ENCODE measurements at places on chromosomes 11 and 22. TPM values are rescaled to one million over a fixed set of nuclear protein-coding genes. Genes with fewer than 3 reads are reported as not detected.
A peak's percentile ranks its signal among the peaks of the same experiment; 100 is the strongest.

The MS4A4A gene
- 1.6 TPM for polyA plus RNA-seq

- DNase-seq, result peak; percentile 53
- no peaks in the 10 kb centered on the region for H3K27me3 ChIP-seq
- H3K4me1 ChIP-seq, result no peaks in the 10 kb centered on the region
- H3K36me3 ChIP-seq, result no peaks in the 10 kb centered on the region
- H3K27ac ChIP-seq, result no peak overlapping the region
- no peak overlapping the region for H3K4me3 ChIP-seq
Observed at GRCh38 chr11:87722756-87723565, 452.3 kb downstream of the RAB38 start.

GRCh38 chr11:94694309-94695060 lies 73.7 kb upstream of the AMOTL1 start:
- H3K36me3 ChIP-seq, result no peaks in the 10 kb centered on the region
- H3K27me3 ChIP-seq, result no peaks in the 10 kb centered on the region
- H3K4me1 ChIP-seq, result no peaks in the 10 kb centered on the region
- no peak overlapping the region for H3K27ac ChIP-seq

- no peak overlapping the region for H3K4me3 ChIP-seq
- no peaks in the 10 kb centered on the region for H3K4me1 ChIP-seq
Observed at GRCh38 chr11:83317757-83318690, 31.9 kb upstream of the CCDC90B start.

The TMPRSS6 gene
- polyA plus RNA-seq, result 0.40 TPM

DNA sequence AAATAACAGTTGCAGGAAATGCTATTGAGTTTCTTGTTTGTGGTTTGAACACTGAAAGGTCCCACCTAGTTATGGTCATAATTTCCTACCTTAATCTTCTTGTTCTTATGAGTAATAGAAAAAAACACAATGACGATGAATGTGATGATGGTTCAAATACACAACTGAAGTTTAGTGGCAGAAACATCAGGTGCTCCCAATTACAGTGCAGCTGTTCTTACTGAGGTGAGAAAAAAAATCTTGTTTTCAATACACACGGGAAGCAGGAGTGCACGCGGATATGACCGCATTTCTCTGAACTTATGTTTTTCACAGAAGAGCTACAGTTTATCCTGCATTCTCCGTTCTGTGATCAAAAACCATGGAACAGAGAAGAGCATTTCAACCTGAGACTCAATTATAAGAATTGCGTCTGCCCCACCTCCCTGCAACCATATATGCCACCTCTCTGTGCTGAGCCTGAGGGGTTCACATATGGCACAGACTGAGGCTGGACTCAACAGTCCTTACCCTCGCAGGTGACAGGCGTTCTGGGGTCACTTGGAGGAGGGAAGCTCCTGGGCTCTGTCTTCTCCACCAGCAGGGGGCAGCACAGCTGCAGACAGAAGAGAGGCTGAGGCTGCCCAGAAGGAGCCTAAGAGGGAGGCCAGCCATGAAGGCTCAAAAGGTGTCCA lies 99.7 kb upstream of the IGLL5 start:
- H3K4me3 ChIP-seq, result no peak overlapping the region
- no peaks in the 10 kb centered on the region for H3K36me3 ChIP-seq
- DNase-seq, result peak; percentile 75
- H3K27ac ChIP-seq, result peak overlapping the region; percentile 78
- no peaks in the 10 kb centered on the region for H3K4me1 ChIP-seq
- H3K27me3 ChIP-seq, result no peaks in the 10 kb centered on the region

DNA sequence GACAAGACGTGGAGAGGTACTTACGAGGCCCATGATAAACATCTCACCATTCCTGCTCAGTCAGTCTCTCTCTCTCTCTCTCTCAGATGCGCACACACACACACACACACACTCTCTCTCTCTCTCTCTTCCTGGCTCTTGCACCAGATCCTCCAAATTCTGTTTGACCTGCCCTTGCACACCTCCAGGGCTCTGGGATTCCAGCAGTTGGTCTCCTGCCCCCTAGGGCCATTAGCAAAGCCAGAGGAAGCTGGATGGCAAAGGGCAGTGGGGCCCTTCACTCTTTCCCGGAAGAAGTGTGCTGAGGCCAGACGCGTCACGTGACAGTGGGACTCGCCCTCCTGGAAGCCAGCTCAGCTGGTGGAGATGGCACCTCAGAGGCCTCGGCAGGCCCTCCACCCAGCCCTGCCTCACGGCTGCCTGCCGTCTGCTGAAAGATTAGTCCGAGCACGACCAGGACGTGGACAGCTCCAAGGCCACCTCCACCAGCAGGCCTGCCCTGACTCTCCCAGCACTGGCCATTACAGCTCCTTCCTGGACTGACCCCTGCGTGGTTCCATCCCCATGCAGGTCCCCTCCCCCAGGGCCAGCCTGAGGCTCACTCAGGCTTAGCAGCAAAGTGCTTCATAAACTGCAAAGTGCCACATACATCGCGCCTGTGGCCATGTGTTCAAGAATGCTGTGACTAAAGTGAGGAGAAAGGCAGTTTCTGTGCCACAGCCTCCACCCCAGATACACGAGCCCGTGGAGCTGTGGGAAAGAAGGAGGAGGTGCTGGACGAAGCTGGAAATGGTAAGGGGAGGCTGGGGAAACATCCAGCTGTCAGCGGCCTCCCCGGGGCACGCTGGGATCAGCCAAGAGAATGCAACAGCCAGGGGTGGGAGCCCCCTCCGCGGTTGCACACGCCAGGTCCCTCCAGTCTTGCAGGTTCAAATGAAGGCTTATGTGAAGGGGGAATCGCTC lies 3.7 kb downstream of the PDGFB start:
- DNase-seq, result peak; percentile 88
- no peaks in the 10 kb centered on the region for H3K36me3 ChIP-seq
- no peak overlapping the region for H3K4me3 ChIP-seq
- peak overlapping the region; percentile 6 for H3K27ac ChIP-seq

GRCh38 chr11:115408036-115408921 lies 95.9 kb downstream of the CADM1 start:
- H3K4me3 ChIP-seq, result no peak overlapping the region
- H3K4me1 ChIP-seq, result peaks cover 6% of the 10 kb centered on the region
- no peak for DNase-seq

GRCh38 chr22:17281440-17281841 lies 62.2 kb upstream of the ADA2 start:
- no peak for DNase-seq
- H3K36me3 ChIP-seq, result no peaks in the 10 kb centered on the region
- H3K27me3 ChIP-seq, result no peaks in the 10 kb centered on the region
- H3K27ac ChIP-seq, result no peak overlapping the region
- no peak overlapping the region for H3K4me3 ChIP-seq

GRCh38 chr22:39689421-39689820 lies 118.9 kb downstream of the CACNA1I start:
- DNase-seq, result no peak
- H3K27me3 ChIP-seq, result peaks cover 62% of the 10 kb centered on the region
- no peak overlapping the region for H3K27ac ChIP-seq
- no peak overlapping the region for H3K4me3 ChIP-seq

GRCh38 chr11:75939992-75940391 lies 125.0 kb downstream of the UVRAG start:
- no peaks in the 10 kb centered on the region for H3K36me3 ChIP-seq
- no peak overlapping the region for H3K4me3 ChIP-seq
- H3K4me1 ChIP-seq, result no peaks in the 10 kb centered on the region
- no peak overlapping the region for H3K27ac ChIP-seq

DNA sequence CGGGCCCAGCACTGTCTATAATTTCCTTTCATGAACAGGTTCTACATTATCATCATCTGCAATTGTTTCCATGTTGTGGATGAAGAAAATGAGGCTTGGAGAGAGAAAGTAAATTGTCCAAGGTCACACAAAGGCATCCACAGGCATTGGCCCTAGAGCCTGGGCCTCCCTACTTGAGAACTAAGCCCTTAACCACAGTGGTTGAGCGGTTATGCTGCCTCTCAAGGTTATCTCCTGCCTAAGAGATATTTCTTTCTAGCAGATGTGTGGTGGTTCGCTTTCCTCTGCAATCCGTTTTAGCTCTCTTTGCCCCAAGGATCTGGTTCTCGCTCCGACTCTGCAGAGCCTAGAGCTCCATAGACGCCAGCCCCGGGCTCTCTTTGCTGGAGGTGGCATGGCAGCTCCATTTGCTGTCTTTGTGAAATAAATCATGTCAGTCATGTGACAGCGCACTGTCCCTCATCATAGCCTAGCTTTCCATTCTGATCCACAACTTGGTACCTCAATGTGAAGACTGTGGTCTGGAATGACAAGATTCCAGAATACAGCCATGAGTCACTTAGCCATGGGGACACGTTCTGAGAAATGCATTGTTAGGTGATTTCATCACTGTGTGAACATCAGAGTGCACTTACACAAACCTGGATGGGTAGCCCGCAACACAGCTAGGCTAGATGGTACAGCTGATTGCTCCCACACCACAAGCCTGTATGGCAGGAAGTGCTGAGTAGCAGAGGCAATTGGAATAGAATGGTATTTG lies 27.2 kb downstream of the RPS6KA4 start:
- H3K27ac ChIP-seq, result no peak overlapping the region
- H3K27me3 ChIP-seq, result peaks cover 21% of the 10 kb centered on the region
- H3K36me3 ChIP-seq, result no peaks in the 10 kb centered on the region
- H3K4me3 ChIP-seq, result no peak overlapping the region
- no peaks in the 10 kb centered on the region for H3K4me1 ChIP-seq
- no peak for DNase-seq

The TCF20 gene
- polyA plus RNA-seq, result 20.0 TPM

DNA sequence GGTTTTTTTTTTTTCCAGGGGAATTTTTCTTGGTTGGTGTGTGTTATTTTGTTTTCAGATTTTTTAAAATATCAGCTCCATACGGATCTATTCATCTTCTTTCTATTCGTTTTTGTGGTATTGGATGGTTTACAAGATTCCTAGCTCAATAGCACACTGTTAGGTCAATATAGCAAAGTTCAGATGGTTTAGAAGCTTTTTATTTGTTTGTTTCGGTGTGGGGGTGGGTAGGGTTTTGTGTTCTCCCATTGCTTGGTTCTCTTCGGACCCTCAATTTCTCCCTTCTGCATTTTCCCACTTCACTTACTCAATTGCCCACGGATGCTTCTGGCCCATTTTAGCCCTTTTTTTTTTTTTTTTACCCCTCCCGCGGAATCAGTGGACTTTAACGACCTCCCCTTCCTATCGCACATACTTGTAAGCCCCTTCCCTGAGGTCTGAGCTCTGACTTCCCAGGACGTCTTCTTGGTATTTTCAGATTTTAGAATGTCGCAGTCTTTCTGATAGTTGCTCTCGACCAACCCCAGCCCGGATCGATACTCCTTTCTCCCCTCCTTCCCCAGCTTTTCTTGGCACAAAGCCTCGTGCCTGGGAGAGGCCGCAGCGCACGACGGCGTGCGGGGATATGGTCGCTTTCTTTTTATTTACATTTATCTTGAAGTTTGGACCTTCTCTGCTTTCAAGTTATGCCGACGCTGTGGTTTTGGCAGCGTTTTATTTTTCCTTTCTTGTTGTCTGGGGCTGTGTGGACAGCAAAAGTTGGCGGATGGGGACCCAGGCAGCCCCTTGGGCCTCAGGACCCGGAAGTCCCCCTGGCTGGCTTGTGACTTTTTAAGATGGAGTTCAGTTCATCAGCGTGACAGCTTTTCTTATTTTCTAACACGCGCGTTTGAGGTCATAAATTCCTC lies 4.4 kb upstream of the SPDYC start:
- H3K27ac ChIP-seq, result no peak overlapping the region
- H3K4me3 ChIP-seq, result no peak overlapping the region
- H3K27me3 ChIP-seq, result no peaks in the 10 kb centered on the region
- H3K4me1 ChIP-seq, result peaks cover 6% of the 10 kb centered on the region
- DNase-seq, result peak; percentile 74
